Activated CD4-positive, alpha-beta T cell treated with anti-CD3 and anti-CD28 coated beads, Interleukin-2, amount 10 ng/mL, durations not matched to agents 7 days and 5 days (primary cell): ENCODE measurements at places on chromosomes 12 and 14. TPM values are rescaled to one million over a fixed set of nuclear protein-coding genes. Genes with fewer than 3 reads are reported as not detected.

Gene NGB
- total RNA-seq, result not detected

GRCh38 chr14:66483322-66483721, 2.8 kb upstream of the CCDC196 start:
- H3K27me3 ChIP-seq, result no peaks in the 10 kb centered on the region
- no peak for DNase-seq
- no peaks in the 10 kb centered on the region for H3K36me3 ChIP-seq
- H3K27ac ChIP-seq, result no peak overlapping the region
- H3K4me3 ChIP-seq, result no peak overlapping the region
- no peaks in the 10 kb centered on the region for H3K4me1 ChIP-seq

GRCh38 chr14:68331991-68332390, 460.9 kb downstream of the ZFP36L1 start:
- no peaks in the 10 kb centered on the region for H3K36me3 ChIP-seq
- no peak overlapping the region for H3K27ac ChIP-seq
- DNase-seq, result no peak

GRCh38 chr14:103734081-103734888, 18.7 kb downstream of the ZFYVE21 start:
- no peaks in the 10 kb centered on the region for H3K36me3 ChIP-seq
- H3K4me3 ChIP-seq, result no peak overlapping the region
- no peak for DNase-seq
- H3K27ac ChIP-seq, result peak overlapping the region; percentile 1

Gene VRTN
- total RNA-seq, result not detected

GRCh38 chr12:46557539-46558373, 185.2 kb upstream of the SLC38A2 start:
- peaks cover 12% of the 10 kb centered on the region for H3K4me1 ChIP-seq
- H3K27ac ChIP-seq, result no peak overlapping the region
- H3K4me3 ChIP-seq, result no peak overlapping the region

Gene TAS2R46
- total RNA-seq, result 1.2 TPM

- no peak overlapping the region for H3K4me3 ChIP-seq
- H3K36me3 ChIP-seq, result peaks cover 77% of the 10 kb centered on the region
- H3K27ac ChIP-seq, result no peak overlapping the region
- DNase-seq, result no peak
- no peaks in the 10 kb centered on the region for H3K27me3 ChIP-seq
Measured at GRCh38 chr12:11863478-11863906, 207.2 kb upstream of the BCL2L14 start.

- peak; percentile 10 for DNase-seq
- H3K27me3 ChIP-seq, result no peaks in the 10 kb centered on the region
- no peak overlapping the region for H3K27ac ChIP-seq
- no peaks in the 10 kb centered on the region for H3K36me3 ChIP-seq
Measured at GRCh38 chr12:124852329-124852831, 11.3 kb downstream of the SCARB1 start.
